ENCODE measurements at places on chromosomes 2 and 18. TPM values are rescaled to one million over a fixed set of nuclear protein-coding genes. Genes with fewer than 3 reads are reported as not detected.

MLPH gene
- total RNA-seq: 155 TPM

DPP4 gene
- total RNA-seq: 27.7 TPM

DCDC2C gene
- not detected for total RNA-seq

FBLN7 gene
- 4.4 TPM for total RNA-seq

TXNDC2 gene
- 0.63 TPM for total RNA-seq

CRACDL gene
- total RNA-seq: not detected

IHH gene
- total RNA-seq: not detected

TTR gene
- total RNA-seq: not detected

CXCR1 gene
- total RNA-seq: not detected

TMEFF2 gene
- total RNA-seq: 72.6 TPM

ZNF385B gene
- 0.13 TPM for total RNA-seq

TFCP2L1 gene
- total RNA-seq: 0.06 TPM

CHRND gene
- total RNA-seq: 7.1 TPM

ASIC4 gene
- not detected for total RNA-seq

BARD1 gene
- total RNA-seq: 23.5 TPM

SLC23A3 gene
- total RNA-seq: 0.06 TPM

RAX gene
- total RNA-seq: not detected

SLC5A7 gene
- total RNA-seq: not detected

CHRNG gene
- 0.83 TPM for total RNA-seq

LCT gene
- total RNA-seq: not detected

CDK5R2 gene
- total RNA-seq: 0.38 TPM

RAD51AP2 gene
- under 0.01 TPM for total RNA-seq

TDRD15 gene
- total RNA-seq: not detected

PTPRM gene
- total RNA-seq: 28.1 TPM

GALM gene
- total RNA-seq: 31.0 TPM

GALNT5 gene
- 70.6 TPM for total RNA-seq

FBXO15 gene
- 0.51 TPM for total RNA-seq

TWSG1 gene
- total RNA-seq: 110 TPM

SPATS2L gene
- total RNA-seq: 236 TPM

DES gene
- total RNA-seq: 863 TPM

VRK2 gene
- 35.0 TPM for total RNA-seq

RAMP1 gene
- total RNA-seq: 13.5 TPM

PDE1A gene
- total RNA-seq: 3.5 TPM

CEP76 gene
- 13.8 TPM for total RNA-seq

RAB27B gene
- 30.9 TPM for total RNA-seq

B4GALT6 gene
- not detected for total RNA-seq

GPR35 gene
- 1.0 TPM for total RNA-seq

AKAIN1 gene
- total RNA-seq: not detected

KCNG2 gene
- total RNA-seq: 0.13 TPM

TEKT4 gene
- total RNA-seq: not detected

GPR148 gene
- not detected for total RNA-seq

CCDC88A gene
- total RNA-seq: 67.1 TPM

GALNT1 gene
- 94.3 TPM for total RNA-seq

KIF3C gene
- total RNA-seq: 9.0 TPM

GNAL gene
- total RNA-seq: 0.58 TPM

PLGLB1 gene
- 0.96 TPM for total RNA-seq

CNGA3 gene
- total RNA-seq: 0.58 TPM

ERFE gene
- total RNA-seq: 24.2 TPM

CLEC4F gene
- not detected for total RNA-seq

DAW1 gene
- 0.23 TPM for total RNA-seq
